Activated T-helper 1 cell treated with anti-CD3 and anti-CD28 coated beads, Interleukin-2, amount 50 U/mL, for 16 hours (primary cell): ENCODE measurements at places on chromosomes 2 and 18.

DNA sequence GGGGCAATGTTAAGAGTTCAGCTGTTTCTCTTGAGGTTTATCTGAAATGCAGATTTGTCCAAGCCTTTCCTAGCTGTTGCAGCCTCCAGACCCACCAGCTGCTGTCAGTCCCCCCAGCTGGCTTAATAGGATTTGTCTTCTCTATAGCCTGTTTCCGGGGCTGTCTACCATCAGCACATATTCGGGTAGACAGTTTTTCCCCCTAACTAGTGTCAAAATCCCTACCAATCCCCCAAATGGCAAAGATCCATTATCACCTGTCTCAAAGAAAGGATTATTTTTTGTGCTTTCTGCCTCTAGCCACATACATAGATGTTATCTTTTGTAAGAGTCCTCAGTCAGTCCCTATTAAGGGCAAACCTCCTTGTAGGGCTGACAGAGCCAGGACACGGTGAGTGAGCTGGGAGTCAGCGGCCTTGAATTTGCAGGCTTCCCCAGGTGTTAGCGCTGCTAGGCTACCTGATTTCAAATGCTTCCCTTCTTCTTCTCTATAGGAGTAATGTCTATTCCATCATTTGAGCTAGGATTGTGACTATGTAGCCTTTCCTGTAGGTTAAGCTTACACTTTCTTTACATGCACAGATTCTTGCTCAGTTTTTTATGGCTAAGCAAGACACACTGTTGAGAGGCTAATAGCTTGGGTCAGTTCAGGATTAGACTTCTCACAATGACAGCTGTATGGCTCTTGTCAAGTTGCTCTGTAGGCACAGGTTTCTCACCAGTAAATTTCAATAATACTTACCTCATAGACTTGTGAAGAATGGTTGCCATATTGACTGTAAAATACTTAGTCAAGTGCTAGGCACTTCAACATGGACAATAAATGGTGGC is 171.1 kb upstream of the UNC80 start:
- no peak for DNase-seq

GRCh38 chr2:200244111-200244510 is 62.4 kb upstream of the SPATS2L start:
- no peak for DNase-seq

DNA sequence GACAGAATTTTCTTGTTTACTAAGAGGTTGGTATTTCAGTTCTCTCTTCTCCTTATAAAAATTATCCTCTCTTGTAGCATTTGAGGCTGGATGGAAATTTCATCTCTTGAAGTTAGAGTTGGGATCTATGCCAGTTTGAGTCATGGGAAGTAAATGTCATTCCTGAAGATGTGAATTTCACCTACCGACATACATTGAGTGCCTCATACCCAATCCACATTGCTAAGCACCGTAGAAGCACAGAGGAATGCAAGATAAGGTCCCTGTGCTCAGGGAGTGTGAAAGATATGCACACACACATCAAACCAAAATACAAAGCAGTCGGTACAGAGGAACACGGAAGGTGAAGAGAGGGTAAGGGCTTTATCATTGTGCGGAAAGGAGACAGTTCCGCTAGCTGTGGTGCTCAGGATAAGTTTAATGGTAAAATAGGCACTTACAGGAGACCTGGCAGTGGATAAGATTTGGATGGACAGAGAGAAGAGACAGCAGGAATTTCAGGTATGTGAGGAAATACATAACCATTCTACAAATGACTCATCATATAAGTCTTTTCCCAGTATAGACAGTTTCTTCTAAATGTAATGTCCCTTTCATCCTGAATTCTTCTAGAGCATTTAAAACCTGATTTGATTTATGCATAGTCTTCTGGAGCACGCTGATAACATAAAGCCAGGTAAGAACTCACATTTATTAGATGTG is 205.3 kb upstream of the ST6GAL2 start:
- no peak for DNase-seq

DNA sequence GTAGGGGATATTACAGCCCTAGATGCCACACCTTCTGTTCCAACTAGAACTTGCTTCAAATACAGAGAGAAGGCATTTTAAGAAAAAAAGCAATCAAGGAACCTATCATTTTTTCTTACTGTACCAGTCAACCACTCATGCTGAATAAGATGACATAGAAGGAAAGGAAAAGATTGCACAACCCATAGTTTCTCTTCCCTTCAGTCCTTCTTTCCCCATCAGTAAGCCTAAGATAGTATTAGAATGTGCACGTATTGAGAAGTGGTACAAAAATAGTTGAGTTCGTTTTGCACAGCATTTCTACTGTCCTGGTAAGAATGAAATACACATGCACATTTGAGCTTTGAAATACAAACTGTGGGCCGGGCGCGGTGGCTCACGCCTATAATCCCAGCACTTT is 27.0 kb upstream of the HK2 start:
- no peak for DNase-seq

DNA sequence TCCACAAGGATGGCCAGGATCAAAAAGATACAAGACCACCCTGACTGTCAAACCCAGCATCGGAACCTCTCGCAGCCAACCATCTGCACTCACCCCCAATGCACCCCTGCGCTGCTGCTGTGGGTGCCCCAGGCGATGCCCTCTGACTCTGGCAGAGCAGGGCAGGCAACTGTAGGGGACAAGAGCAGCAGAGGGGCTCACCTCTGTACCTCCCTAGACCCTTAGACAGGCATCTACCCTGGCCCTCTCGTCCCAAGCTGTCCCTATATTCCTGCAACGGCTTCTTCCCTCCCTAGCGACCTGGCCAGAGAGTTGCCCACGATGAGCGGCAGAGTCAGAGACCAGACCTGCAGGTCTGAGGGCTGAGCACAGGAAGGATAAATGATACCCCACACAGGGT is 128.2 kb downstream of the HDAC4 start:
- DNase-seq = no peak

- DNase-seq = no peak
These were observed 70.3 kb downstream of the ASB1 start for GRCh38 chr2:238496756-238497609.

GRCh38 chr18:43312891-43313290 is 35.6 kb upstream of the SYT4 start:
- no peak for DNase-seq

DNA sequence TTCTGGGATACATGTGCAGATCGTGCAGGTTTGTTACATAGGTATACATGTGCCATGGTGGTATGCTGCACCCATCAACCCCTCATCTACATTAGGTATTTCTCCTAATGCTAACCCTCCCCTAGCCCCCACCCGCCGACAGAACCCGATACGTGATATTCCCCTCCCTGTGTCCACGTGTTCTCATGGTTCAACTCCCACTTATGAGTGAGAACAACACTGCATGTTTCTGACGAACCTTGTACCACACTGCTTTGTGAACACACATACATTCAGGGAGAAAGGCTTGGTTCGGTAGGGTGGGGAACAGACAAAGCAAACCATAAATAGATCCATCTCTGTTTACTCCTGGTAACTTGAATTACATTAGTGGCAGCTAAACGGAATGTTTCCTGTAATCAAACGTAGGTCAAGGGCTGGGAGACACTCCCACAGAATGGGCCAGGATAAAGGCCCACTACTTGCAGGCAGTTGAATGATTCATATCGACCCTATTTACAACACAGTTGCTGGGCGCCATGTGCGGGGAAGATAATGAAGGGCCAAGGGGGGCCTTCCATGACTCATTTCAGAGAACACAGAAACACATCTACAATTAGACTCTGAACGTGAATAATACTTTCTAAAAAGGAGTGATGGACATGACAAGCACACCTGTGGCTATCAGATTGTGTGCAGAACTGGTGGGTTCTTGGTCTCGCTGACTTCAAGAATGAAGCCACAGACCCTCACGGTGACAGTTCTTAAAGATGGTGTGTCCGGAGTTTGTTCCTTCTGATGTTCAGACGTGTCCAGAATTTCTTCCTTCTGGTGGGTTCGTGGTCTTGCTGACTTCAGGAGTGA is 56.8 kb upstream of the KIDINS220 start:
- DNase-seq = no peak

DNA sequence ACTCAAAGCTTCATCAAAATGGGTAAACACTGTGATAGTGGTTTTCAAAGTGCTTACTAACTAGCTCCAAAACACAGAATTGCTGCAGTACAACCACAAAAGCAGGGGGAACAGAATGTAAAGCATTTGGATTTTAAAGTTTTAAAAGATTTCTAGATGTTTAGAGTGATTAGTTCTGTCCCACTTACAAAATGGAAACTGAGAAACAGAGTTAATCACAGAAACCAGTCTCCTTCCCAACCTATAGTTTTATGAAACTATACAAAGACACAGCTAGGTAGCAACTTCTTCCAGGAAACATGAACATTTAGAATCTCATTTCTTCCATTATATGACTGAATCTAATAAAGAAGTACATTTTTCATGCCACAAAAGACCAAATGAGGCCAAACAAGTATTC is 73.8 kb upstream of the HNRNPA3 start:
- DNase-seq = no peak

DNA sequence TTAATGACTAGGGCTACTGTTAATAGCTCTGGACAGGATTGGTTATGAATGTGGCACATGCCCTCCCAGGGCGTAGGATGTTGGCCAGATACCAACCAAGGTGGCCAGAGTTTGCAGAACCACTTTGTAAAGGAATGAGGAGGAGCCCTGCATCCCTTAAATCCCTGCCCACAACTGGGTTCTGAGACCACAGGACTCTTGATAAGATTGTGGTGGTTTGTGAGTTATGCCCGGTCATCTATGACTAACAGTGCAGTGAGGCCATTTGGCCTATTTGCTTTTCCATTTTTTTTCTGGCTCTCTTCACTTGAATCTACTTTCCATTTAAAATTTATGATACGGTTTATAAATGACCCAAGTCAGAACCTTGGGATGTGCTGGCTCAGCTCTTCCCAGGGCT is 294.5 kb downstream of the PRKCE start:
- DNase-seq = no peak

DNA sequence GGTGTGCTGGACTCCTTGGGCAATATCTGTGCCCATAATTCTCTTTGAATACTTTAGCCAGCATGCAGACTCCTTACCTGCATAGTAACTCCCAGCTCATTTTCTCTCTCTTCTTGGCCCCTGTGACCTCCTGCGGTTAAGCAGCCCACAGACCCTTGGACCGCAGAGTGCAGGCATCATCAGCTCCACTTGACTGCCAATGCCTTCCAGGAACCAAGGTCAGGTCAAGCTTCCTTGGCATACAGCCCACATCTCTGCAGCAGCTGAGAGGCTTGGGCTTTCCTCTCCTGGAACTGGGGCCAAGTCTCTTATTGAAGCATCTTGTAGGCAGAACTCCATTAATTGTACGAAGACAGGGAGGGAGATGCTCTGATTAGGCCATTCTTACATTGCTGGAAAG is 130.1 kb upstream of the PIEZO2 start:
- DNase-seq = no peak

DNA sequence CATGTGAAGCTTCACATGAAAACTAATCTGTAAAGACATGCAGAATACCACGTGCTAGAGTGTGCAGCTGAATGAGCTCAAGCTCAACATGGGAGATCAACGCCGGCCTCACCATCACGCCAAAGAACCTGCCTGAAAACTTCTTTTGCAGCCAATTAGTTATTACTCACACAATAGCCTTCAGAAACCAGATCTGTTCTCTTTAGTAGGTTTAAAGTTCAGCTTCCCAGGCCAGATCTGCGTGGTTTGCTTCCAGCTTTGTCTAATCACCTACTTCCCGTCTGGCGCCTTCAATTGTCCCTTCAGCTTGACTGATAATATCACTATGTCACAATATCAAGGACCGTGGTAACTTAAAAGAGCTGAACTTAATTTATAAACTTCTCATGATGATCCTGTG is 68.0 kb upstream of the ZNF236 start:
- DNase-seq = no peak

DNA sequence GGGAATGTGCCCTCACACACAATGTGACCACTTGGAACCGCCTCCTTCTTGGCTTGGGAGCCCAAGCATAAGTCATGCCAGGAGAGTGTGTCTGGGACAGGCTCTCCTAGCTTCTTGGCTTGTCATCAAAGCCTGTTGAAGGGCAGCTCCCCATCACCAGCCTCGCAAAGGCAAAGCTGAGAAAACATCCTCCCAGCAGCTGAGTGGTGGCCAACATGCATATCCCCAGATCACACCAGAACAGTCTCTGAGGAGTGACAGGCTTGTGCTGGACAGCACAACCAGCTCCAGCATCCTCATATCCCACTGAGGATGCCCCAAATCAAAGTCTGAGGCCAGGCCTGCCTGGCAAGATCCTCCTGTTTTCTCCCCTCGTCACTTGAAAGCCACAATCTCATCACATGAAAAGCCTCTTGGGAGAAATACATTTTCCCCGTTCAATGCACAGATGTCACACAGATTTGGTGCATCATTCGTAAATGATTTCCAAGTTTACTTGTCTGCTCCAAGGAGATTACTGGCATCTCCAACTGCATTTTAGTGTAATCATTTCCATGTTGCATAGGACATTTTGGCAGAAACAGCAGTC is 269.3 kb downstream of the TTC32 start:
- DNase-seq = no peak

GRCh38 chr2:186164325-186164724 is 321.7 kb upstream of the ZC3H15 start:
- no peak for DNase-seq

- no peak for DNase-seq
These were observed 11.5 kb upstream of the TRIB2 start for GRCh38 chr2:12705230-12705629.

DNA sequence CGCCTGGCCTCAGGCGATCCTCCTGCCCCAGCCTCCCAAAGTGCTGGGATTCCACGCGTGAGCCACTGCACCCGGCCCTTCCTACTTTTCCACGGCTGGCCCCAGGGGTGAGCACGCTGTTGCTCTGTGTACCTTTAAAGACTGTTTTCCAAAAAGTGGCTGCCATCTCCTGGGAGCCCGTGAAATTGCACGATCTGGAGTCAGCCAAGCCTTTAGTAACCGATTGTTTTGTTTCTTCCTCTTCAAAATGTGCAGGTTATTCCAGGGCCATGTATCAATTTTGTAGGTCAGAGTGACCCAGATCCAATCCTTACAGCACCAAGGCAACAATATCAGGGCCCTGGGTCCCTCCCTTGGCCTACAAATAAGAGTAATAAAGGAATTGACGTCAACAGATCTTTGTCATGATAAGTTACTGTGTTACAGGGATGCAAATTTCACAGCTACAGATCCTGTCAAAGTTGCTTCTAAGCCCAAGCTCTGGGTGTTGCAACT is 135.6 kb upstream of the ZNF236 start:
- DNase-seq = no peak

DNA sequence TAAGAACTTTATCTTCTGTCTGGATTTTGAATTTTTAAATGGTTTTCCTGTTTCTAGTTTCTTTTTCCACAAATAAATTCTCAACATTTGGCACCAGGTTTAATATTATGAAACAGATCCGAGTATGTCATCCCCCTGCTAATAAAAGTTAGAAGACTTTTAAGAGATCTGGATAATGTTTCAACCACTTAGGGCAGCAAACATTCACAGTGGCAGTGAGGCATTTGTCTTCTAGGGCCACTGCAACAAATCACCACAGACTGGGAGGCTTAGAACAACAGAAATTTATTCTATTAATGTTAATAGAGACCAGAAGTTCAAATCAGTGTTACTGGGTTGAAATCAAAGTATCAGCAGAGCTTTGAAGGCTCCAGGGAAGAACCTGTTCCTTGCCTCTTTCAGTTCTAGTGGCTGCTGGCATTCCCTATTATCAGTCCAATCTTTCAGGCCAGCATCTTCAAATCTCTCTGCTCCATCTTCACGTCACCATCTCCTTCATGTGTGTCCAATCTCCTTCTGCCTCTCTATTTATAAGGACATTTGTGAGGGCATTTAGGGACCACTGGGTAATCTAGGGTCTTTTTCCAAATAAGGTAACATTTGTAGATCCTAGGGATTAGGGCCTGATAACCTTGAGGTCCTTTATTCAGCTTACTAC is 23.4 kb downstream of the ACSL3 start:
- DNase-seq = no peak

GRCh38 chr18:26553943-26554342 is 5.6 kb upstream of the KCTD1 start:
- no peak for DNase-seq
